T-helper 1 cell (primary cell): ENCODE measurements at places on chromosomes 7 and 10.
A peak's percentile ranks its signal among the peaks of the same experiment; 100 is the strongest.

- DNase-seq = no peak
Observed at GRCh38 chr7:106205621-106206222, 79.1 kb downstream of the NAMPT start.

DNA sequence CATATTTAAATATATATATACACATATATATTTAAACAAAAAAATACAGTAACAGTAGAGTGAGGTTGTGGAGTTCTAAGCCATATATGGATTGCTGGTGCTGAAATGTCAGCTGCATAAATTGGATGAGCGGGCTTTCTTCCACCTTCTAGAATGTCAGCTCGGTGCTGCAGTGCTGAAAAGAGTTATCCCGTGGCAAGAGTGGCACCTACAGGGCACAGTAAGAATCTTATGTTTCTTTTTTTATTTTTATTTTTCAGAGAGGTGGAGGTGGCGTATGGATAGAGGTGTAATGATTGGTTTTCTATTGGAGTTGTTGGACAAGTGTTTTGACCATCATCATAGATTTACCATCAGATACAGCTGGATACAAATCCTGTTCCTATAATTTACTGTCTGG lies 86.2 kb upstream of the DYNC1I1 start:
- no peak for DNase-seq

GRCh38 chr10:11286261-11286852 lies 268.7 kb downstream of the CELF2 start:
- no peak for DNase-seq

GRCh38 chr7:95976369-95977060 lies 204.2 kb downstream of the DYNC1I1 start:
- no peak for DNase-seq

DNA sequence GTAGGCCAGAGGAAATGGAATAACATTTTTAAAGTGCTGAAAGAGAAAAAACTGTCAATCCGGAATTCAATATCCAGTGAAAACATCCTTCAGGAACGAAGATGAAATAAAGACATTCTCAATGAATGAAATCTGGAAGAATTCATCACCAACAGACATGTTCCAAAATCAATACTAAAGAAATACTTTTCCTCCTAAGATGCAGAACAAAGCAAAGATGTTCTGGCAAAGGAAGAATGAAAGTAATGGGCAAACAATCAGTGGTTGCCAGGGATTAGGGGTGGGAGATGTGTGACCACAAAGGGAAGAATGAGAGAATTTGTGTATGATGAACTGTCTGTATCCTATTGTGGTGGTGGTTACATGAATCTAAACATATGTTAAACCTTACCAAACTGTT lies 52.8 kb upstream of the EEPD1 start:
- no peak for DNase-seq

DNA sequence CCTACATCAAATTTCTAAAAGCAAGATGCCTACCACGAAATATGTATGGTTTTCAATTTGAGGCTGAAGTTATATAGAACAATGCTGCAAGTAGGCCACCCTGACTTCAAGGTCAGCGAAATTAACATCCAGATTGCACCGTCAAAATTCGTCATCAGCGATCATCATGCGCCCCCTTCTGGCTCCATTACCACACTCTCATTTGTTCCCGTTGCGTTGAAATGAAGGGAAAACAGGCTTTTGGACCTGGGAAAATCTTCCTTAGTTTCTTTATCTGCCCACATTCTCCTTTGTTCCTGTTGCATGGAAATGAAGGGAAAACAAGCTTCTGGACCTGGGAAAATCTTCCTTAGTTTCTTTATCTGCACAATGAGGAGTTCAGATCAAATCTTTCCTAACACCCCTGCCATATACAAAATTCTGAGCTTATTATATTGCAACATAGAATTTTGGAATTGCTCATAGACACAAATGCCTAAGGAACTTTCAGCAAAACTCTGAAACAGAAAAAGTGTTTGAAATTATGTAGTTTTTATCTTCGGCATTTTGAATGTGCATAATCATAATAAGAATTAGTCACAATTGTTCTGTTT lies 98.2 kb upstream of the PRKCQ start:
- DNase-seq = peak; percentile 38

DNA sequence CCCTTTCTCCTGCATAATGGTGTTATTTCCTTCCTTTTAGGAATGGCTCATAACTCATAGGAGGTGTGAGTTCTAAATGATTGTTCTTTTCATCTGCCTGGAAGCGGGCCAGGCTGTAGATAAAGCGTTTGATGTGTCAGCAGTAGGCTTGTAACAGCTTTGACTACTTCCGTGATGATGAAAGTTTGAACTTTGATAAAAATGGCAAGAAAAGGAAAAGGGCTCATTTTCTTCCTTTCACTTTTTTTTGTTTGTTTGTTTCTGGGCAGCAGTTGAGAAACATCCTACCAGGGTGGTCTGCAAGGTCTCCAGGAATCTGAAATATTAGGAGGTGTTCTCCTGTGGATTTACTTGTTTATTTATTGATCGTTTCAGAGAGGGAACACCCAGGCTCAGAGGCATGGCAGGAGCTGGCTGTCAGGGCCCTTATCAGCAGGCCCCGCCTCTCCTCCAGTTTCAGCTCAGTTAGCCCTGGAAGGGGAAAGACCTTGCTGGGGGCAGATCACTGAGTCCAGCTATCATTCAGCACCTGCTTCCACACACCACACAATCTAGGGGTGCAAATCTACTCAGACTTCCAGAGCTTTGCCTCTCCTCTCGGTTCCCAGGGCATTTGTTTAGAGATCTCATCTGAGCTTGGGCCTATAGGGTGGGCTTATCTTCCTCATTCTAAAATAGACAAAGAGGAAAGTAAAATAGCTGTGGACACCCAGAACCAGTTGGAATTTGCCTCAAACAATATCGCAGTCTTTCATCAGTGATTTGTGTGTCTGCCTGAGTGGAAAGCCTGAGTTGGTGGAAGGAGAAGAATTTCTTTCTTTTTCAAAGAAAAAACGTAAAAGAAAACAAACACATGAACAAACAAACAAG lies 130.9 kb downstream of the BMPER start:
- DNase-seq = no peak

GRCh38 chr7:20021831-20022230 lies 195.4 kb downstream of the MACC1 start:
- DNase-seq = no peak
